ENCODE measurements at places on chromosomes 5 and 9.

DNA sequence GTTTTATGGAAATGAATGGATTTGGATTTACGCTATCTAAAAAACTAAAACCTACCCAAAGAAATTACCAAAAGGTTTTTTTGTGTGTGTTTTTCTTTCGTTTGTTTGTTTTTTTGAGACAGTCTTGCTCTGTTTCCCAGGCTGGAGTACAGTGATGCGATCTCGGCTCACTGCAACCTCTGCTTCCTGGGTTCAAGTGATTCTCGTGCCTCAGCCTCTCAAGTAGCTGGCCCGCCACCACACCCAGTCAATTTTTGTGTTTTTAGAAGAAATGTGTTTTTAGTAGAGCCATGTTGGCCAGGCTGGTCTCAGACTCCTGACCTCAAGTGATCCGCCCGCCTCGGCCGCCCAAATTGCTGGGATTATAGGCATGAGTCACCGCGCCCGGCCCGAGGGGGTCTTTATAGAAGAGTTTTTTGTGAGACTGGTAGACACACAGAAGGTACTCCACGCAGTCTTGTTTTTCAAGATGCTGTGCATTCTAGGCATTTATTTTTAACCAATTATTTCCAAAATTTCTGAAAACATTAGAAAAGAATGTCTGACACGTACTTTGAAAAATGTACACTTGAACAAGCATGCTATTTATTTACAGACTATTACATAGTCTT lies 75.7 kb downstream of the NR6A1 start:
- DNase-seq = no peak

DNA sequence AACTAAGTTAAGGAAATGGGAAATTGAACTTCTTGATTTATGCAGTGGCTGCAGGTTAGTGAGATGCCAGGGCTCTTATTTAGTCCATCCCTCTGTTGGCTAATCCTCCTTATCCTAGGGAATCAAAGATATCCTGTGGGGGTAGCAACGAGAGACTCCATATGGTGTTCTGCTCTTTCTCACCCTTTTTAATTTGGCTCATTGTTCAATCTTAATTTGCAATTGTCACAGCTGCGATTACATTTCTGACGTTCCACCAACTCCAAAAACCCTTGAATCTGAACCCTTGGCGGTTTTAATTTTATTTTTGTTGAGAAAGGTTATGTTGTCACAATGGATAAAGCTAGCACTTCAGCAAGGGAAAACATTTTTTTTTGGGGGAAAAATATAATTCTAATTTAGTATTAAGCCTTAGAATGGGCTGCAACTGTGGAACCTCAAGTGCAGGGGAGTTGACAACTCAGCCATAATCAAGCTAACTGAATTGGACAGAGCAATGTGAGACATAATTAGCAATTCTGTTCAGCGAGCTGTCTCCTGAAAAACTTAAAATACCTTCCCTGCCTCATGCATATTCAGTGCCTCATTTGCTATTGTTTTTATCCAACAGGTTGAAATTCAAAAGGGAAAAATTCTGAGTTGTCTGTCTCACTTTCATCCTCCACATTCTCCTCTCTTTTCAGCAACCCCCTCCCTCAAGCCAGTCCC lies 91.3 kb downstream of the MAT2B start:
- DNase-seq = no peak

GRCh38 chr9:3361116-3361515 lies 164.7 kb downstream of the RFX3 start:
- no peak for DNase-seq

DNA sequence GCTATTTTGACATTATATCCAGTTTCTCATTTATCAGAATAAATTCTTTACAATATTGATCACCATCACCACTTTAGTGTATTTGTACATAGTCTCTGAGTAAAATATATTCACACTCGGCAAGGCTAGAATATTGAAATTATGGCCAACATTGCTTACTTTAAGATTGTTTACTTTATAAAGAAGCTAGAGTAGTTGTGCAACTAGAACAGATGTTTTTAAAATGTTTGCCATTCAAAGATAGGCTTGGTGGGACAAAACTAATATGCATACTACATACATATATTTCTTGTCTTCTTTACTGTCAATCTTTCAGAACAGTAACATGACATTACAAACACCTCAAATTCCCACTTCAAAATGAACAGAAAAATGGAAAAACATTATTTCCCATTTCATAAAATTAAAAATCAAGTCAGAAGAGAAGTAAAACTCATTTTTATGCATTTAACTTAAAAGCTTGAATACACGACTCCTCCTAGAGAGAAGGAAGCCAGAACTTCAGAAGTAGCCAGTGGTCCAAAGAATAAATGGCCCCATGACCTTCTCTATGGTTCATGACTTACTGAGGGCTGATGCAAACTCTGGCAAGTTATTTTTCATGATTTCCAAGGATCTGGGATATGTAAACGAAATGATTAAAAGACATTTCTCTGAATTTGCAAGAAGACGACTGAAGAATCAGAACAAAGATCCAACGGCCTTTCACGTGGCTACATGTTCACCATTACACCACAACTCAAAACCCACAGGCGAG lies 14.1 kb downstream of the MTX3 start:
- no peak for DNase-seq

- no peak for DNase-seq
Observed at GRCh38 chr5:93609762-93610161, 26.7 kb downstream of the NR2F1 start.
